ENCODE measurements at places on chromosomes 16 and 17.

DNA sequence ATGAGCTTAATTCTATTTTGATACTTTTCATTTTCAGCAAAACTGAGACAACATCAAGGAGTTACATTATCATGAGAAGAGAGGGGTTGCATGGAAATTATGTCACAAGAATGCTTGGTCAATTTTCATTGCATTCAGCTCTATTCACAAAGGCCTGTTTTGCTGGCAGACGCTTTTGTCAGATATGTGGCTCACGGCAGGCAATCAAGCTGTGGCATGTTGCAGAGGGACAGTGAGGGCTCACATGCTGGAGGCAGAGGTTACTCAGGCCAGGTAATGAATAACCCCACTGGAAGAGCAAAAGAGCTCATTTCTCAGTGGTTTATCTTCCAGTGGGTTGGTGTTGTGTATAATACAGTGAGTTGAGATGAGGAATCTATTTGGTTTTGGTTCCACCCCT, 98.7 kb upstream of the RBFOX1 start:
- no peak for DNase-seq

- DNase-seq = no peak
These were observed 5.4 kb upstream of the MMD start for GRCh38 chr17:55426851-55427586.

DNA sequence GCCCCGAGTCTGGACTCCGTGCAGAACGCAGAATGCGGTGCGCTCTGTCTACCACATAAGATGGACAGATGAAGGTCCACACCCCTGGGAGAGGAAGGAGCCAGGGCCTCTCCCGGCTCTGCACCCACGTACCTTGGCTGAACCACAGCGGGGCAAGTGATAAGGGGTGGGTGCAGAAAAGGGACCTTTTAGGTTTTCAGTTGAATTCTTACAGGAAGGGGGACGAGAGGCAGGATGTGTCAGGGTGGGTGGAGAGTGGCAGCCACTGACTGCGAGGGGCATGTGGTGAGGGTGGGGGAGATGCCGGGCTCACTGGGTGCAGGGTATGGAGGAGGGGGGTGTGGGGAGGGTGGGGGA, 372 bp downstream of the CD300A start:
- no peak for DNase-seq

DNA sequence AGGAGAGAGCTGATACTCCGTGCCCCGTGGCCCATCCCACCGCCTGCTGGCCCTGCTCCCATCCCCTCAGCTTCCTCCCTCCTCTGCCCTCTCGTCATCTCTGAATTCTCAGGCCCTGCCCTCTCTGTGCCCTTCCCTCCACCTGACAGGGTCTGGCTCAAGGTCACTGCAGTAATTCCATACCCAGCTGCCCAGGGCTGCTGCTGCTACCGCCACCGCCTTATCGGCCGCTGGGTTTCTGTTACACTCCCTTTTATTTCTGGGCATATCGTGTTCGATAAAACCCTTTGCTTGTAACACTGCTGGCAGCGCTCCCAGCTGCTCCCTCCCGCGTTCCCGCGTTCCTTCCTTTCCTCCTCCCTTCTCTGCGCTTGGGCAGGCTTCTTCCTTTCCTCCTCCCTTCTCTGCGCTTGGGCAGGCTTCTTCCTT, 1.2 kb downstream of the EPN3 start:
- no peak for DNase-seq

DNA sequence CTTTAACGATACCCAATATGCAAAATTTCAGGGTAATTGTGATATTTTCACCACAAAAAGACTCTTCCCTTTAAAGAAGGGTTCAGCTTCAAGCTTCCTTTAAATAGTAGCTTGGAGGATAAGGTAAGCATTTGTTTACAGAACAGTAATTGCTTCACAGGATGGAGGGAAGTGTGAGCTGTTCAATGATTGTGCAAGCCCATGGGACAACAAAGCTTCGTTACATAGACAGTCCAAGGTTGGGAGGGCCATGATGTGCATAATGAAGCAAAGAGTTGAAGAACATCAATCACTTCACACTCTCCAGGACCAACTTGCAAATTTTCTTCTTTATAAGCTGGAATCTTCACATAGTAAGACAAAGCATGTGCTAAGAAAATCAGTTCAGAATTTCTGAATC, 145.0 kb upstream of the ASIC2 start:
- DNase-seq = no peak

GRCh38 chr16:84184775-84185174, 2.1 kb downstream of the TAF1C start:
- DNase-seq = no peak

- DNase-seq = no peak
These were observed 5.6 kb downstream of the MMD start for GRCh38 chr17:55416000-55416399.

DNA sequence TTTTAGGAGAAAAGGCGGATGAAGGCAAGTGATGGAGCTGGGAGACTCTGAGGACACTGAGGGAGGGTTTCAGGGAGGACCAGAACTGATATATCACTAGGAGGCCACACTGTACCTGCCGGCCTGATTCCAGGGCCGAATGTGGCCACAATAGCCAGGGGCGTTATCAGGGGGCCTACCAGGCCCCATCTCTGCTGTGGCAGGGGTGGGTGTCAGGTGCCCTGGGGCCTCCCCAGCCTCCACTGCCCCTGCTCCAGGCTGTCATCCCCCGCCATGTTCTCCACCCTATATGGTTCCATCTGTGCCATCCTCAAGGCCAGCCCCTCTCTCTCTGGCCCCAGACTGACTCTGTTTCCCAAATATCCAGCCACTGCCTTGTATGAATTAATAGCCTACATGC, 246.5 kb downstream of the GSG1L start:
- no peak for DNase-seq

- no peak for DNase-seq
These were observed 12.6 kb downstream of the RBFOX3 start for GRCh38 chr17:79597996-79598895.

GRCh38 chr17:5922476-5922875, 147.7 kb upstream of the WSCD1 start:
- no peak for DNase-seq

DNA sequence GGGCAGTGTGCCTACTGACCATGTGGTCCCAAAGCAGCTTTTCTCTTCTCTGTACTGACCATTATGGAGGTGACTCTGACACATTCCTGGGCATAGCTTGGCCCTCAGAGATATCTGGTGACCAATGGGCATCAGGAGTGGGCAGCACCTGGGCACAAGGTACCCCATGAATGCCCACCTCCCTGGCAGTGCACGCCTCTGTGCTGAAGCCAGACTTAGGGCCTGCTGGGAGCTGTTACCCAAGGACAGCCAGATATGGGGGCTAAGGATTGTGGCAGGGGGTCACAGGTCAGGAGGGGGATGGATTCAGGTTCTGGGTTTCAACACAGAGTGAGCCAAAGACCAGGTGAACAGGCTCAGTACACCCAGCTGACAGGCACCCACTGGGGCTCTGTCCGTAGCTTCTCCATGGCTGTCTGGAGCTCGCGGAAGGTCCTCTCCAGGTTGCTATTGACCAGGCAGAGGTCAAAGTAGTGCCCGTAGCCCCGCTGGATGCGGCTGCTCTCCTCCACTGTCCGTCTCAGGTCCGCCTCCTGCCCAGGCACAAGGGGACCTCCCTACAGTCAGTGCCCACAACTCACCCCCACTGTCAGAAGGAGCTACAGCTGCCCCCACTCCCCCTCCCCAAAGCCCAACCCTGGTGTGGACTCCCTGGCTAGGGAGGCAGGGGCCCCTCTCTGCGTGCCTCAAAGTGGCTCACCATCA, 29.7 kb downstream of the MPP2 start:
- no peak for DNase-seq

GRCh38 chr17:1331708-1332107, 52.2 kb downstream of the TRARG1 start:
- DNase-seq = no peak

GRCh38 chr16:14576532-14576931, 53.5 kb downstream of the PARN start:
- no peak for DNase-seq

GRCh38 chr17:69672924-69673323, 258.4 kb downstream of the MAP2K6 start:
- no peak for DNase-seq

- DNase-seq = peak; percentile 16
These were observed 24.8 kb downstream of the MAP1LC3B start for GRCh38 chr16:87416826-87417527.

DNA sequence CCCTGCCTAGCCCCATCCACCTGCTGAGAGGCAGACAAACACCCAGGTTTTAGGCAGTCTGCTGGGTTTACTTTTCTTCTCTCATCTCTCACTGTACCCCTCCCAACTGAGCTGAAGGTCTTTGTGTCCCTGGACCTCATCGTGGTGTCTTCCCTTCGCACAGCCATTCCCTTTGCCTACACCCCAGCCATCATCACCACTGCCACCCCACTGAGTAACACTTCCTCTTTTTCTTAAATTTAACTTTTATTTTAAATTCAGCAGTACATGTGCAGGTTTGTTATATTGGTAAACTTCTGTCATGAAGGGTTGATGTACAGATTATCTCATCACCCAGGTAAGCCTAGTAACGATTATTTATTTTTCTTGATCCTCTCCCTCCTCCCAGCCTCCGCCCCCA, 188.3 kb upstream of the MON1B start:
- no peak for DNase-seq

- DNase-seq = no peak
These were observed 4.8 kb downstream of the ATP1B2 start for GRCh38 chr17:7655541-7655840.

DNA sequence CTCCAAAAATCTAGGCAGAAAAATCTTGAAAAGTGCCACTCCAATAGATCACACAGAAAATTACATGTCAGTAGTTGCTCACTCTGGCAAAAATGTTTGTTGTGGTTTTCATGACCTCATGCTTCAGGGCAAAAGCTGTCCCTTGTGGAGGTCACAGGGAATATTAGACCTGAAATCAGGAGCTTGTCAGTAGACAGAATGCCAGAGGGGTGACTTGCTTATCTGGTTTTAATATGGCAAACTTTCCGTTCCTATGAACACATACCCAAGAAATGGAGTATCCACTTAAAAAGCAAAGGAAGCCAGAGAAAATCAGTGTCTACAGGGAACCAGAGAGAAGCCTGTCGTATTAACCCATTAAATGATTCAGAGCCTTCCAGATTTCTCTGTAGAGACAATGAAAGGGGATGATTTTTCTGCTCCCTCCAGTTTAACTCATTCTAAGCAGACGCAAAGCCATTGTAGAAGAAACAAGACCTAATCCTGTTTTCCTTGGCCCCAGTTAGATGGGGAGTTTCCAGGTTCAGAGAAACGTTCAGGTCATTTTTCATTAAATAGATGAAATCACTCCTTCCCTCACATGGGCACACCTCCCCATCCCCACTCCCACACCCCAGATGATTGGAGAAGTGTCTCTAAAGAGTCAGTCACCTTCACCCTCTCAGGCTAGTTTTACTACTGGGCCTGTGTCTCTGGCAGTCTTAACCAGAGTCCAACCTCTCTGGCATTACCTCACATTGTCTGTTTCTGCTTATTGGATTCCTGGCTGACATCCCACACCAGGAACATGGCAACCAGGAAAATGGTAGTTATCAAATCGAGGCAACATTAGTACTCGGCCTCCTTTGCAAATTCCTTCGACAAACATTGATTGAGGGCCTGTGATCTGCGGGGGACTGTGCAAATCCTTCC, 6.0 kb downstream of the SOX9 start:
- DNase-seq = no peak

- no peak for DNase-seq
These were observed 27.5 kb downstream of the GTF3C1 start for GRCh38 chr16:27522173-27522707.

GRCh38 chr17:37844158-37844976, 79.8 kb upstream of the TBC1D3K start:
- DNase-seq = no peak

GRCh38 chr17:48179071-48179945, 71.7 kb downstream of the SNX11 start:
- no peak for DNase-seq

- DNase-seq = no peak
These were observed 138.6 kb upstream of the CHMP6 start for GRCh38 chr17:80853076-80853475.

- DNase-seq = no peak
These were observed 182.4 kb downstream of the TOX3 start for GRCh38 chr16:52364500-52364899.

DNA sequence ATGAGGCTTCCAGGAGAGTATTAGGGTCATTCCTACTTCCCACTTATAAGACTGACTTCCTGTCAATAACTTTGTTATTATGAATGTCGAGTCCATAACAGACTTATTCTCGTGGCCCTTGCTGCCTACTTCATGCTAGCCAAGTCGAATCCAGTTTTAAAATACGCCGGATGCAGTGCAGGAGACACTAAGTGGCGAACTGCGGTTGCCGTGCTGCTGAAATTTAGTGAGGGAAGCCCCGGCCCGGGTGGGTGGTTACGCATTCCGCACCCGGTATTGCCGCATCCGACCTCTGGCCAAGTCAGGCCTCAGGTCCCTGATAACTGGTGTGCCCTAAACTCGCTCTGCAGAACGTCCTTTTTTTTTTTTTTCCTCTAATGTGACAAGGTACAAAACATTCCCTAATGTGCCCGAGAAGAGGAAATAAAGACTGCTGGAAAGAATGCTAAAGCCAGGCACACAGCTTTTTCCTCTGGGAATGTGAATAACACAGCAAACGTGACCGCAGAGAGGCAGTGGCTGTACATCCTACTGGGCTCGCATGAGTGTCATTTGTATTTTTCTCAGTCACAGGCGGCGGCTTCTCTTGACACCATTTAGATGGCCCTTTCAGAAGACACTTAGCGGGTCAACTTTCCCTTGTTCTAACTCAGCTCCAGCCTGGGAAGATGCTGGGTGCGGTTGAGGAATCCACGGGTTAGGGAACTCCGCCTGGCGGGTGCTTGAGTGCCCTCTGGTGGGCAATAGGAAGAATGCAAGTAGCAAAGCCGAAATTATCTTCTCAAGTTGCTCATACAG, 7.1 kb upstream of the AKTIP start:
- peak; percentile 22 for DNase-seq

DNA sequence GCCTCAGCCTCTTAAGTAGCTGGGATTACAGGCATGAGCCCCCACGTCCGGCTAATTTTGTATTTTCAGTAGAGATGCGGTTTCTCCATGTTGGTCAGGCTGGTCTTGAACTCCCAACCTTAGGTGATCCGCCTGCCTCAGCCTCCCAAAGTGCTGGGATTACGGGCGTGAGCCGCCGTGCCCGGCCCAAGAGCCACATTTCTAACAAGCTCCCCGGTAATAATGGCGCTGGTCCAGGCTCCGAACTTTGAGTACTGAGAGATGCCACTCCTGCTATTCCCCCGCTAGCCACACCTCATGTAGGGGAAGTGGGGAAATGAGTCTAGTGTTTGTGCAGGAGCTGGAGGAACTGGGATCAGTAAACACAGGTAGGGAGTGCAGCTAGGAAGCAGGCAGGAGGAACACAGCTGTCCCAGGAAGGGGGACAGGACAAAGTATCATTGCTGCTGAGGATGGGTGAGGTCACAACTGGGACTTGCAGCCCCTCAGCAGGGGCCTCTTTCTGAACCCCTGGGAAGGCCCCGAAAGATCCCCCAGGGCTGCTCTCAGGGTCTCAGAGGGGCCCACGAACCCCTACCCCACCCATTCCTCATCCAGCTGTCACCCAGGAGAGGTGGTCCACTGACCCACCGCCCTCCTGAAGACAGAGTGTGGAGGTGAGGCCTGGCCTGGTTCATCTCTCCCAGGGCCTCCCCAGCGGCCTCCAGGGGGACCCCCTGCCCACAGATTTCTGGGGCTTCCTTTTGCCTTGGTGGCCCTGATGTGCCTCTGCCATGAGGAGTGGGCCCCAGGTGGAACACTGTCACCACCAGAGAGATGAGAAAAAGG, 3.7 kb upstream of the KREMEN2 start:
- no peak for DNase-seq
